Purkinje cell (primary cell): ENCODE measurements at places on chromosomes 1 and 21. TPM values are rescaled to one million over a fixed set of nuclear protein-coding genes. Genes with fewer than 3 reads are reported as not detected.

CCDC17 gene
- polyA plus RNA-seq: not detected in 2 replicates

UBXN10 gene
- polyA plus RNA-seq: 0.27 and 1.3 TPM in 2 replicates

PFDN2 gene
- 92.1 and 97.1 TPM in 2 replicates for polyA plus RNA-seq

SDC3 gene
- polyA plus RNA-seq: 5.4 and 6.0 TPM in 2 replicates

PEX10 gene
- polyA plus RNA-seq: 1.6 TPM in 1 of 2 replicates, not detected in the other

THEMIS2 gene
- polyA plus RNA-seq: 0.43 and 0.78 TPM in 2 replicates

CA6 gene
- not detected in 2 replicates for polyA plus RNA-seq

ADAMTSL4 gene
- not detected in 2 replicates for polyA plus RNA-seq

SPRR1A gene
- polyA plus RNA-seq: 1.3 TPM in 1 of 2 replicates, not detected in the other

ANGPTL1 gene
- polyA plus RNA-seq: 0.52 TPM in 1 of 2 replicates, not detected in the other

CNN3 gene
- polyA plus RNA-seq: 55.5 and 65.5 TPM in 2 replicates

RHBDL2 gene
- polyA plus RNA-seq: 0.20 and 0.38 TPM in 2 replicates
